Activated CD4-positive, alpha-beta T cell treated with anti-CD3 and anti-CD28 coated beads for 24 hours (primary cell): ENCODE measurements at places on chromosomes 1 and 21.

- DNase-seq: no peak
Observed at GRCh38 chr1:219099307-219099706, 74.4 kb upstream of the LYPLAL1 start.

DNA sequence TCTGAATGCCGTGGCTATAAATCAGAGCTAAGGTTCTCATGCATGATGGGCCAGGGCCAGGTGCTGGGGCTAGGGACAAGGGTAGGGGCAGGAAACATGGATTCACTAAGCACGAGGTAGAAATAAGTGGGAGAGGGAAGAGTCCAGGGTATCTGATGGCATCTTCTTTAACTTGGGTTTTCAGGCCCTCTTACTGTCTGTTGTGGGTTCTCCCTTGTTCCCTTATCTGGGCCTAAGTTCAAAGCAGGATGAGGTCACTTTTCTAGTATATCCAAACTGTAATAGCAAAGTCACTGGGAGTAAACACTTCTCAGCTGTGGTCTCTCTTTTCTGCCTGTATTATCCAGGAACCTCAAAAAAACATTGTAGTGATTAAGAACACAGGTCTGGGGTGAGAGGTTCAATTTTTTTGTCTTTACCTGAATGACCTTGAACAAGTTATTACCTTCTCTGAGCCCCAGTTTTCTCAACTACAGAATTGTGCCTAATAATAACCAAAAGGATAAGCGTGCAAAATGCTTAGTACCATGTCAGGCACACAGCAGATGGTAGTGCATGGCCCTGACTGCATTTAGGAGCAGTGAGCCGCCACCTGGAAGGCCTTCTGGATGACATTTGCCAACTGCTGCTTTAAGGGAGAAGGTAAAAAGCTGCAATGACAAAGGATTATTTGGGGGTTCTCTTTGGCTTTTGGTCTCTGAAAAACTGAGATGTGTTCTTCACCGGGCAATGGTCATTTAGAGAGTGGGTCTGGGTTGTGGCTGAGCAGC, 53.6 kb upstream of the A3GALT2 start:
- no peak for DNase-seq

DNA sequence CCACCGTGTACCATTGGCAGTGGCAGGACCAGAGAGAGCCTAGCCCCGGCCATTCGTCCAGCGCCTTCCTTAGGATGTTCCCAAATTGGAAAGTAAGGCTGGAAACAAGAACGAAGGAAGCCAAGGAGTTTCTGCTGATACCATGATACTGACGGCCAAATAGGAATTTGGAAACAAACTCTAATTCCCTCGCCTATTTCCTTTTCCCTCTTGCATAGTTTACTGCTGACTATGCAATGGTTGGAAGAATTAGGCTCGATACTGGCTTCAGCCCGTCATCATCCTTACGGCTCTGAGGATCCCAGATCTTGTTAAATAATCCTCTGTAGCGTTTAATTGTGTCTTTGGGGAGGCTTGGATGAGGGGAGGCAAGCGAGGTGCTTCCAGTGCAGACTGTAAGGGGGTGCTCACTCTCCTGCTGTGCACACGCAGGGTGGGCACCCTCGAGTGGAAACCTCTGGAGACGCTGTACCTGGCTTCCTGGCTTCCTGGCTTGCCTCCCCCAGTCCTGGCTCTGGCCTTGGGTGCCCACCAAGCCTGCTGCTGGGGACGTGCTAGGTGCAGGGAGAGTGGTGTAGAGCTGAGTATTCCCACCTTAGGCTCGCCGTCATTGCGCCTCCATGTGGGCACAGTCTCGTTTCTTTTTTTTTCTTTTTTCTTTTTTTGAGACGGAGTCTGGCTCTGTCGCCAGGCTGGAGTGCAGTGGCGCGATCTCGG, 27.4 kb upstream of the CAMTA1 start:
- DNase-seq: no peak

DNA sequence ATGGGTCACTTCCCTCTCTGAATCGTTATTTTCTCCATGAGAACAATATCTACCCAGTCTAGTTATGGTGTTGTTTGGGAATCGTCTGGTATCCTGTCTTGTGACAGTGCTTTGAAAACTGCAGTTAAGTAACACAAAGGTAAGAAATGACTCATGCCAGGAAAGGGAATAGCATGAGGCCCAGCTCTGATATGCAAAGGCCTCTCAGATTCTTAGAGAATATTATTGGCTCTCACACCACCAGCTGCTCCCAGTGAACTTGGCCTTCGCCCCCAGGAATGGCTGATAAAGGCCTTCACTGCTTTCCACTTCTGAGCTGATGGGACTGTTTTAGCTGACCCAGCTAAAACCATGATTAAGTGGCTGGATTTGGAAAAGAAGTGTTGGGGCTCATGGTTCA, 27.1 kb downstream of the NEK2 start:
- DNase-seq: no peak

GRCh38 chr1:3332662-3333061, 121.8 kb upstream of the ARHGEF16 start:
- no peak for DNase-seq

- DNase-seq: no peak
Observed at GRCh38 chr1:168924976-168925375, 181.5 kb upstream of the ATP1B1 start.

- DNase-seq: no peak
Observed at GRCh38 chr21:35324372-35325220, 275.5 kb upstream of the RUNX1 start.

DNA sequence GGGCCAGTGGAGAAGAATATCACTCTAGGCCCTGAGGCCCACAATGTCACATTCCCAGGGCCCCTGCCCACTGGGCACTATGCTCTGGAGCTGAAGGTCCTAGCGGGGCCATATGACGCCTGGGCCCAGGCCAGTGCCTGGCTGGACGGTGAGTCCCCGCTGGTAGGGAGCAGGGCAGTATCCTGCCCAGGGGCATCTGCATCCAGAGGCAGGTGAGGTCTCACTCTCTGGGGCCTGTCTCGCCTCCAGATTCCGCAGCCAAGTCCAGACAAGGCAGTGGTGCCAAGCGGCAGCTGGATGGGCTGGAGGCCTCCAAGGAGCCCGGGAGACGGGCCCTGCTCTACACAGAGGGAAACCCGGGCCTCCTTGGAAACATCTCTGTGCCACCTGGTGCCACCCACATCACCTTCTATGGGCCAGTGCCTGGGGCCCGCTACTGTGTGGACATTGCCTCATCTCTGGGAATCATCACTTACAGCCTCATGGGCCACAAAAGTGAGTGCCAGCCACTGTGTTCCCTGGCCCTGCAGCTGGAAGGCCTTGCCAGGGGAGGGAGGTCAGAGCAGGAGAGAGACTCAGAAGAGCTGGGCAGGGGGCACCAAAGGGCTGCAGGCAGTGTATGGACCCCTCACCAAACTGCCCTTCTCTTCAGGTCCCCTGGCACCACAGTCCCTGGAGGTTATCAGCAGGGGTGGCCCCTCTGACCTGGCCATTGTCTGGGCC, 11.1 kb upstream of the PTPN7 start:
- DNase-seq: no peak

DNA sequence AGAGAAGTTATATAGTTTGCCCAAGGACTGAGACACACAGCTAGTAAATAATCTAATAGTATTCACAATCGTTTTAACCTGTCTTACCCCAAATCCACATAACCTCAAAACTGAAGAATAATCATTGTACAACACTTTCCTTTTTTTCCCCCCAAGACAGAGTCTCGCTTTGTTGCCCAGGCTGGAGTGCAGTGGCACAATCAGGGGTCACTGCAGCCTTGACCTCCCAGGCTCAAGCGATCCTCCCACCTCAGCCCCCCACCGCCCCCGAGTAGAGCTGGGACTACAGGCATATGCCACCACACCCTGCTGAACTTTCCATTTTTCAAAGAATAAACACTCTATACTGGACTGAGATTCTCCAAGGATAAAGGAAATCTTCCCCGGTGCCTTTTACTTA, 28.7 kb upstream of the NBL1 start:
- no peak for DNase-seq

- no peak for DNase-seq
Observed at GRCh38 chr1:213345621-213346020, 294.6 kb downstream of the RPS6KC1 start.

GRCh38 chr1:60488847-60489246, 415.3 kb upstream of the C1orf87 start:
- DNase-seq: no peak

DNA sequence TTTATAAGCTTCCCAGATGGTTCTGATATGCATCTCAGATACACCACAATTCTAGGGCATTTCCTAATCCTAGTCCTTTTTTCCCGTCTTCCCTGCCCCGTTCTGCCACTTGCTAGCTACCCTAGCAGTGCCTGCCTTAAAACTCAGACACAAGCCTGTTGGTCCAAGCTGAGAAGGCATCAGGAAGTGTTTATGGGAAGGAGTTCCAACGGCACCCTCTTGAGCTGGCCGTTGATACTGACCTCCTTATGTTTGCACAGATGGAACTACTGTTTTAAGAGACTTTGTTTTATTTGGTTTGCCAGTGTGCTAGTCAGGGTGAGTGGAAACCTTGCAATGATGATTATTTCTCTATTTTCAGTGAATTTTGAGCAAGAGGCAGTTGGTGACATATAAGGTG, 67.2 kb downstream of the UCK2 start:
- no peak for DNase-seq

DNA sequence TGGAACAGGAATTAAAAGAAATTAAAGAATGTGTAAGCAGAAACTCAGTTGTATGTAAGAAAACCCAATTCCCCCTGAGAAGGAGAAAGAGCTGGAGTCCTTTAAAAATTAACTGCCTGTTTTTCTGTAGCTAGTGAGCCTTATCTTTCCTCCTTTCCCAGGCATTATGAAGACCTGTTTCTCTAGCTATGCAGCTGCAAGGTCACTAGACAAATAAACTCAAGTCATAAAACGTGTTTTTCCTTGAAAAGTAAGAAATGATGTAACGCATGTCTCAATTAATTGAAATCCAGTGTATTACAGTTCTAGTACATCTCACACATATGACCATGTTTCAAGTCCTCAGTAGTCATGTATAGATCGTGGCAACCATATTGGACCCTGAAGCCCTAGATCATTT, 5.3 kb downstream of the S100A12 start:
- no peak for DNase-seq
